Upper lobe of left lung (tissue), 6 donors: ENCODE measurements at places on chromosomes 1 and 21.

GRCh38 chr1:17276568-17276967, 27.7 kb downstream of the PADI3 start:
- DNase-seq, result no peak

- DNase-seq, result no peak
Measured at GRCh38 chr1:66380452-66381212, 153.3 kb upstream of the SGIP1 start.

DNA sequence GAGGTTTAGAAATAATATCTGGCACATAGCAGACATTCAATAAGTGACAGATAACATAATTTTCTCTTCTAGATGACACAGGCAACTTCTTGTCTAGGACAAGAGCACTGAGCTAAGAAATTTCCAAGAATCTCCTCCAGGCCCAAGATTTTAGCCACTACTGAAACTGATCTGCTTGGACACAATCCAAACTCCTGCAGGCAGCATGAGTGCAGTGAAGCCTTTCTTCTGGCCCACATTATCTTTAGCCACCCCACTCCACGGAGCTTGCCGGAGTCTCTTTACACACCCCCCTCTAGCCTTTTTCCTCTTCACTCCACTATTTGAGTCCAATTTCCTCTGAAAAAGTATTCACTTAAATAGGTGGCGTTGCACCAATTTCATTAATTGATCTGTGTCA, 142.9 kb upstream of the DUSP10 start:
- DNase-seq, result no peak

GRCh38 chr1:235502601-235503402, 1.4 kb downstream of the B3GALNT2 start:
- no peak for DNase-seq

DNA sequence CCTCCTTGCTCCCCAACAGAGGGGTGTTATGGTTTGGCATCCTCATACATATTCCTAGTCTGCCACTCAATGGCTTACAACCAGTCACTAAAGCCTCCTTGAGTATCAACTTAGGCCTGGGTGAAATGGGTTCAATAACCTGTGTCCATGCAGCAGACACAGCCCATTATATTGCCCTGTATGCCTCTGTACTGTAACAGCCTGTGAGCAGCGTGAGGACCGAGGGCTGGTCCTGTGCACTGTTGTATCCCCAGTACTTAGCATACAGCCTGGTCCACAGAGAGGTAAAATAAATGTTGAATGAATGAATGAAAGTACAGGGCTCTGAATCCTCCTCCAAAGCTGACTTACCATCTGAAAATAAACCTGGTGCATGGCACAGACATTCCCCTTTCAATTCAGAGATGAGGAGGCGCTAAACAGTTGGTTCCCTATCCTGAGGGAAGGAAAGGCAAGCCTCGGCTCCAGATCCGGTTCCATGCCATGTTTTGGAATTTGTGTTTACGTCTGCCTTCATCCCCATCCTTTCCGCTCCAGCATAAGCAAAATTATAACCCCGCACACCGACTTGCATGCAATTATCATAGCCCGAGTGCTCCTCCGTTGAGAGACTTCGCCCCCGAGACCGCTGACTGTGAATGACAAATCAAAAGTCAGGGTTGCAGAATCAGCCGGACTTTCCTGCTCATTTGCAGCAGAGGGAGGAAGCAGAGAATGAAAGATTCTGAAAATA, 45.0 kb upstream of the DNAJC6 start:
- no peak for DNase-seq

- no peak for DNase-seq
Measured at GRCh38 chr1:111959436-111959835, 30.0 kb downstream of the KCND3 start.

- no peak for DNase-seq
Measured at GRCh38 chr21:31052489-31053142, 14.3 kb upstream of the KRTAP19-8 start.

DNA sequence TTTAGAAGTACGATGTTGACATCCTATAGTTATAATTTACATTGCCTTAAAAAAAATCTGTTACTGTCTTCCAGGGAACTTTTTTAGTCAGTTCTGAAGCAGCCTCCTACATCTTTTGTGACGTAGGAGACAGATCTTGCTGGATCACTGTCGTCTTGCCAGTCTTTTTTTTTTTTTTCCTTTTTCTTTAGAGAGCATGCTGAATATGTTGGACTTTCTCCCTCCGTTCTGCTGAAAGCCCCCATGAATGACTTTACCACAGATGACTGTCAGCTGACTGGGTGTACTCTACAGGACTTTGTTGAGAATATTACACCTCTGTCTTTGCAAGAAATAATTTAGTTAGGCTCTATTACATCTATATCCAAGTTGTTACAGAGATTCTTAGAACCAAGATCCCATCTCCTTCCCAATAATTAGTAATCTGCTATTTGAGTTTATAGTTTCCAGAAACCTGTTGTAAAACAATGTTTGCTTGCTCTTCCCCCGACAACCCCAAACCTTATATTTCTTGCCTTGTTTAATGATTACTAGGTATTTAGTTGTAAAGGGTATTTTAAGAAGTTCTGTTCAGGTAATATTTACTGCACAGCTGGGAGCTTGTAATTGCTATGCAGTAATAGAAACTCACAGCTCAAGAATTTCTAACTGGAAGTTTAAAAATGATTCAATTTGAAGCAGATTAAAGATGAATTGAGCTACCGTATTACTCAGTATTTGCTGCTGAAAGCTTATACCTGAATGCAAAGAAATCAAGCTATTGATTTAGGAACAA, 61.8 kb downstream of the RASAL2 start:
- no peak for DNase-seq

GRCh38 chr21:36028127-36029069, 31.9 kb downstream of the SETD4 start:
- DNase-seq, result no peak

GRCh38 chr1:230317823-230318819, 108.0 kb downstream of the PGBD5 start:
- DNase-seq, result peak; percentile 39

GRCh38 chr1:23593042-23593521, 33.8 kb upstream of the ID3 start:
- DNase-seq, result no peak

DNA sequence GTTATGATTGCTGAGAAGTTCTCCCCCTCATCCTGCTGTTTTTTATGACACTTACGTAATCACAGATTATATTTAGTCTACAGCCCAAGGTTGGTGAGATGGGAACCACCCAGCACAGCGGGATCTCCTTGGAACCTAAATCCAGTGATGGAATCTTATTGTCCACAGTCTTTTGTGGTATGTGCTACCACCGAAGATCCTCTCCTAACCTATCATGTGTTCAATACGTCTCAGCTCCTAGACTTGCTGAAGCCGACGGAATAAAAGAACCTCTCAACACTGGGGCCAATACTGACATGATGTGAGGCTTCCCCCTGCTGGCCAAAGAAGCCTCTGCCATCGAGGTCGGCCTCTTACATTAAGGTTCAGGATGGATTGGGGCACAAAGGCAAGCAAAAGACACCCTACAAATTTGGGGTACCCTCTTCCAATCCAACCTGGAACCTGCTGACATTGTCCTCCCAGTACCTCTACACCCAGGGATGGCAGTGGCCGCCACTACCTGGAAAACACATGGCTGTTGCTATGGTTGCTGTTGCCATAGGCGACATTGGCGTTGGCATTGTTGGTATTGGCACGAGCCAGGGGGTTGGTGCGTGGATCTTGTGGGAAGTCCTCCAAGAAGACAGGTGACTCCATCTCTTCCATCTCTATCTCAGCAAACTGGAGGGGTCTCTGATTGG, 19.4 kb upstream of the KIF21B start:
- no peak for DNase-seq

GRCh38 chr1:43786960-43787359, 79.6 kb downstream of the ST3GAL3 start:
- DNase-seq, result no peak

- no peak for DNase-seq
Measured at GRCh38 chr1:228925691-228926090, 190.4 kb downstream of the RHOU start.

DNA sequence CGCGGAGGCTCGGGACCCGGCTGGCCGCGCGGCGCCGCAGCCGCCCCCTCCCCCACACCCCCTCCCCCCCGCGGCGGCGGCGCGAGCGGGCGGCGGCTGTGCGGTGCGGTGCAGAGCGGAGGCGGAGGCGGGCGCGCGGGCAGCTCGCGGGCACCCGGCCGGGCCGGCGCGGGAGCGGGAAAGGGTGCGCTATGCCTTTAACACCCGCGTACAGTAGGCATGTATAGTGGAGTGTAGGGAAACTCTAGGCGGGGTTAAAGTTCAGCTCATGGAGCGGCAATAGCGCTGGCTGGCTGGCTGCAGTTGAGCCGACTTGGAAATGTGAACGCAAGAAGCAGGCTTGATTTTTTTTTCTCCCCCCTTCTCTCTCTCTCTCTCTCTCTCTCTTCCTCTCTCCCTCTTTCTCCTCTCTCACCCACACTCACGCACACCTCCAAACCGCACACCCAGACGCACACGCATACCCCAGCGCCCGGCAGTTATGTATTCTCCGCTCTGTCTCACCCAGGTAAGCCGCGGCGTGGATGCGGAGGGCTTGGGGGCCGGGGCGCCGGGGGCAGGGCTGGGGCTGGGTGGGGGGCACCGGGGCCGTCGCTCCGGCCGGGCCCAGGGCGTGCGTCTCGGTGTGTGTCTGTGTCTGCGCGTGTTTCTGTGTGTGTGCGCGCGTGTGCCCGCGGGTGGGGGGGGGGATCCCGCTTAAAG, at the start of gene NFIA:
NFIA (plus strand) TSS at position 251 of the 702 bp plus-strand sequence.
- peak; percentile 64 for DNase-seq

- DNase-seq, result no peak
Measured at GRCh38 chr1:67376381-67376780, 53.8 kb downstream of the SERBP1 start.

DNA sequence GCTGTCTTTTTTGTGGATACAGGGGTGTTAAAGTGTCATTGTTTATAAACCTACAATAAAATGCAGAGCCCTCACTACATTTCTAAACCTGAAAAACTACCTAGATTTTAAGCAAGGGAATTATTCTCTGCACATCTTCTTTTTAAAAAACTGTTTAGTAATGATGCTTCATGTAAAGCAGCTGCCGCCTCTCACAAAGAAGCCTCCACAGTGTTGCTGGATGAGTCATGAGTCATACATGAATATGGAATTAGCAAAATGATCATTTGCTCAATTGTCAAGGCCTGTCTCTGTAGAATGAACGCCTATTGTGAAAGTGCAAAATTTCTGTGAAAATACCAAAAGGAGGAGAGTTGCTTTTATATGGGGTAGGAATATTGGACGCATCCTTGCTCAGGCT, 259.5 kb upstream of the CHRM3 start:
- DNase-seq, result no peak

- DNase-seq, result peak; percentile 35
Measured at GRCh38 chr1:32275424-32275823, 16.5 kb upstream of the HDAC1 start.

- DNase-seq, result no peak
Measured at GRCh38 chr1:70264839-70265238, 43.7 kb downstream of the SRSF11 start.

DNA sequence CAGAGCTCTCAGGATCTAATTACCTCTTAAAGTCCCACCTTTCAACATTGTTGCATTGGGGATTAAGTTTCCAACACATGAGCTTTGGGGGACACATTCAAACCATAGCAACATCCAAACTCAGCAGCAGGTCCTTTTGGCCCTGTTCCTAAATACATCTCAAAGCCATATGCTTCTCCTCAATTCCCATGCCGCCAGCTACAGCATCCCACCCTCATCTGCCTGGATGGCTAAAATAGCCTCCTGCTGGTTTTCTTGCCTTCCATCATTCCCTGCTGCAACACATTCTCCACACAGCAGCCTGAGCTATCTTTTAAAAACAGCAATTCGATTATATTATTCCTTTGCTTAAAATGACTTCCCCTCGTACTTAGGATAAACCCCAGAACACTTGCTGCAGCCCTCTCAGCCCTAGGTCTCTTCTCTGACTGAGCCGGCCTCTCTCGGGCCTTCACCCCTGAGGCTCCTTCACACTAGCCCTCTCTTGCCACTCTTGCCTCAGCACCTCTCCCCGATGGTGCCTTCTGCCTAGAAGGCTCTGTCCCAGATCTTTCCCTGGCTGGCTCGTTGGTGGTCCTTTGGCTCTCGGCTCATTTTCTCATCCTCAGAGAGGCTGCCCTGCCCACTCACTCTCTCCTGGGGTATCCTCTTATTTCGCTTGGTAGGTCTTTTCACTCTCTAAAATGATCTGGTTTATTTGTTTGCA, 16.5 kb downstream of the MYBPH start:
- DNase-seq, result no peak

- no peak for DNase-seq
Measured at GRCh38 chr1:169802888-169803287, 8.2 kb upstream of the METTL18 start.

- no peak for DNase-seq
Measured at GRCh38 chr1:10398278-10398733, 558 bp upstream of the PGD start.

GRCh38 chr1:26041978-26042377, 3.9 kb downstream of the SLC30A2 start:
- DNase-seq, result no peak

DNA sequence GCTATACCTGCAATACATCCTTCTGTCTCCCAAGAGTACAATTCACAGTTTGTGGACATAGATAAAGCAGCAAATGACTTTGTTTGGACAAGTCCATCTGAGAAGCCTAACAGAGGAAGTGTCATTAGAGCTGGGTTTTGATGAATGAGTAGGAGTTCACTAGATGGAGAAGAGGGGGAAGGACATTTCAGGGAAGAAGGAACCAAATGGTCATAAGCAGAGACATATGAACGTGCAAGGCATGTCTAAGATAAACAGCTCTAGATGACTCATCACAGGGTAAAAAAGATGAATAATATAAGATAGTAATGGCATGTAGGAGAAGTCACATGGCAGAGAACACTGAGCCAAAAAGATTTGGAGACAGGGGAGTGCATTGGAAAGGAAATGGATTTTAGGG, 54.5 kb downstream of the HMGB4 start:
- no peak for DNase-seq
